Stimulated activated CD4-positive, alpha-beta T cell treated with anti-CD3 and anti-CD28 coated beads, Interleukin-4, amount 100 ng/mL, for 4 hours (primary cell): ENCODE measurements at places on chromosomes 1 and 21.

DNA sequence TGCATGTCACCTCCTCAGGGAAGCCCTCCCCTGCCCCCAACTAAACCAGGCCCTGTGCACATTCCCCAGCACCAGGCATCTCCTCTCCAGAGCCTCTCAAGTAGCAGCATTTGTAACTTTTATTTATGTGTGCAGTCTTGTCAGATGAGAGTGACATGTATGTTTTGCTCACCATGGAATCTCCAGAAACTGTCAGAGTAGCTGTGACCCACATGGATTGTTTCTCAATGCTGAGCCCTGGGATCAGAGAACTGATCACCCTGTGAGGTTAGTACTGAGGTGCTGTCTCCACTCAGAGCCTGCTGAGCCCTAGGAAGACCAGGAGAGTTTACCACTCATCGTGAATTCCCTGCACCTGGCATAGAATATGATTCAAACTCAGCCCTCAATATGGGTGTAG lies 190.9 kb upstream of the EDN2 start:
- no peak for DNase-seq

- DNase-seq, result no peak
These were observed 1.7 kb downstream of the CAMK1G start for GRCh38 chr1:209585197-209585596.

- no peak for DNase-seq
These were observed 63.8 kb upstream of the RAVER2 start for GRCh38 chr1:64681043-64681442.

- no peak for DNase-seq
These were observed 80.1 kb upstream of the KCNK2 start for GRCh38 chr1:215002471-215002870.

- no peak for DNase-seq
These were observed 194.0 kb downstream of the TOMM20 start for GRCh38 chr1:234934611-234935033.

- DNase-seq, result no peak
These were observed 4.0 kb downstream of the KDM1A start for GRCh38 chr1:23023174-23023845.
